ENCODE measurements at places on chromosomes 6 and 20.

DNA sequence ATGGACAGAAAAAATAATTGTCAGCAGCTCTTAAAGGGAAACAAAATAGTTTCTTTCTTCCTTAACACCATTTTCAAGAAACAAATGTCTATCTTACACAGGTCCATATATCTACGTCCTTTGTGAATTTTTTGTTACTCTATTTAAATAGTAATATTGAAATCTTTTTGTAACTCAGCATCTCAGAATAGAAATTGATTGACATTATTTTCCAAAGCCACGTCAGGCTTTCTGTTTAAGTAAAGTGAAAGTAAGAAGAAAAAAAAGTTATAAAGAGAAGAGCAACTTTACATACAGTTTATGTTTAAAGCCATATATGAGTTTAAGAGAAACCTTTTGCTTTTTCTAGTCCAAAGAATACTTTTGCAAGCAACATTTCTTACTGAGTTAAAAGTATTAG lies 402.9 kb upstream of the SOX4 start:
- peaks cover 3% of the 10 kb centered on the region for H3K4me1 ChIP-seq
- no peaks in the 10 kb centered on the region for H3K36me3 ChIP-seq
- H3K4me3 ChIP-seq = no peak overlapping the region
- H3K27me3 ChIP-seq = no peaks in the 10 kb centered on the region

- H3K36me3 ChIP-seq = no peaks in the 10 kb centered on the region
- H3K4me1 ChIP-seq = no peaks in the 10 kb centered on the region
- no peak within 1 kb of the TSS for H3K4me3 ChIP-seq
- no peak within 1 kb of the TSS for H3K27ac ChIP-seq
Observed at GRCh38 chr20:1557605-1558004, at the start of gene SIRPD. Gene SIRPD, minus strand, starts transcription at chr20:1557705. Its CDS starts 52 bp downstream, at chr20:1557653.

- H3K27me3 ChIP-seq = no peaks in the 10 kb centered on the region
- H3K27ac ChIP-seq = no peak overlapping the region
Observed at GRCh38 chr6:140960566-140960965, 1172.2 kb upstream of the GJE1 start.

DNA sequence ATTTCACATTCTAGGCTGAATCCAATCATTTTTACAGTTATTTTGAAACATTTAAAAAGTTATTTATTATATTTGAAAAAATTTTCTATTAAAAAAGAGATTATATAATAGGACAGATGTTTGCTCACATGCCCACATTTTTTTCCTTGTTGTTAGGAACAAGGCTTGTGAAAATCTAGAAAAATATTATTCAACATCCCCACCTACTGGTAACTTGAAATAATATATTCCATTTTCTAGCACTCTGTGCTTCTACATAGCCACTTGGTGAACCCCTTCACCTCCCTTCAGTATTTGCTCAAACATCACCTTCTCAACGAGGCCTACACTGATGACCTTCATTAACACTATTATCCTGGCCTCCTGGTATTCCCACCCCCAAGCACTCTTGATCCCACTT lies 18.3 kb upstream of the GPRC6A start:
- H3K27me3 ChIP-seq = no peaks in the 10 kb centered on the region
- no peaks in the 10 kb centered on the region for H3K4me1 ChIP-seq
- DNase-seq = no peak
- H3K36me3 ChIP-seq = no peaks in the 10 kb centered on the region
- no peak overlapping the region for H3K4me3 ChIP-seq

DNA sequence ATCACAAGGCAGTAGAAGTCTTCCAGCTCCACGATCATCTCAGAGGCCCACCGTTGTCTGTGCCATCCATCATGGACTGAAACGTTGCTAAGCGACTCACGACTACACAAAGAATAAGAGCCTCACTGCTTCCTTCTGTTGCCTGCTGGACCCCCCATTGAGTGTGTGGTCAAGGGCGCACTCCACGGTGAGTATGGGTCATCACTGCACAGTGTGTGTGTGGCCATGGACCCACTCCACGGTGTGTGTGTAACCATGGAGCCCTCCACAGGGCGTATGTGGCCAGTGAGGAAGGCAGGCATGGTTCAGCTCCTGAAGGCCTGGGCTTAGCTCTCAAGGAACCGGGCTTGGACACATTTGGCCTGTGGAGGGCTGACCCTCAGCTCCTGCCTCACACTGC lies 123.4 kb upstream of the AFDN start:
- 0 out of 2 replicates have a peak, but pooled peaks cover 5% of the 10 kb centered on the region for H3K4me1 ChIP-seq
- DNase-seq = no peak
- no peaks in the 10 kb centered on the region for H3K27me3 ChIP-seq
- H3K27ac ChIP-seq = no peak overlapping the region

DNA sequence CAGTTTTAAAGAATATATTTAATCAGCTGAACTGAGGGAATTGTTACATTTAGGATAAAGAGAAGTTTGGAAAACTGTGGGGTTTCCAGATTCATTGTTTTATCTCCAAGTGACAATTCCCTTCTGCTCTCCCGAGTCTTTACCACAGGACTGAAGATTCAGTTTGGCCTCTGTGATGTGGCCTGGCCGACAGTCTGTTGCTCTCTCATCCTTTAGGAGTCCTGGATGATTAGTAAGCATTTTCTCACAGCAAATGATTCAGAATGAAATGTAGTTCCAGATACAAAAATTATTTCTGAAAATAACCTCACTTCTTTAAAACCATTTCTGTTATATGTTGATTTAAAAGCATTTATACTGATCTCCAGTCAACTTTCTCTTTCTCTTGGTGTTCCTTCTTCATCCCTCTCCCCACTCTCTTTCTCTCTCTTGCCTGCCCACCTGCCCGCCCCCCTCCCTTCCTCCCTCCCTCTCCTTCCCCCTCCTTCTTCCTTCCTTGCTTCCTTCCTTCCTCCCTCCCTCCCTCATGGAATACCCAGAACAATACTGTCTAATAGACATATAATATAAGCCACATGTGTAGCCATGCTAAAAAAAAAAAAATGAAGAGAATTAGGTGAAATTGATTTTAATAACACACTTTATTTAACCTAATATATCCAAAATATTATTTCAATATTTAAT lies 254.9 kb downstream of the PRL start:
- no peak overlapping the region for H3K27ac ChIP-seq
- H3K4me1 ChIP-seq = no peaks in the 10 kb centered on the region
- H3K36me3 ChIP-seq = no peaks in the 10 kb centered on the region
- no peak for DNase-seq
- no peak overlapping the region for H3K4me3 ChIP-seq

DNA sequence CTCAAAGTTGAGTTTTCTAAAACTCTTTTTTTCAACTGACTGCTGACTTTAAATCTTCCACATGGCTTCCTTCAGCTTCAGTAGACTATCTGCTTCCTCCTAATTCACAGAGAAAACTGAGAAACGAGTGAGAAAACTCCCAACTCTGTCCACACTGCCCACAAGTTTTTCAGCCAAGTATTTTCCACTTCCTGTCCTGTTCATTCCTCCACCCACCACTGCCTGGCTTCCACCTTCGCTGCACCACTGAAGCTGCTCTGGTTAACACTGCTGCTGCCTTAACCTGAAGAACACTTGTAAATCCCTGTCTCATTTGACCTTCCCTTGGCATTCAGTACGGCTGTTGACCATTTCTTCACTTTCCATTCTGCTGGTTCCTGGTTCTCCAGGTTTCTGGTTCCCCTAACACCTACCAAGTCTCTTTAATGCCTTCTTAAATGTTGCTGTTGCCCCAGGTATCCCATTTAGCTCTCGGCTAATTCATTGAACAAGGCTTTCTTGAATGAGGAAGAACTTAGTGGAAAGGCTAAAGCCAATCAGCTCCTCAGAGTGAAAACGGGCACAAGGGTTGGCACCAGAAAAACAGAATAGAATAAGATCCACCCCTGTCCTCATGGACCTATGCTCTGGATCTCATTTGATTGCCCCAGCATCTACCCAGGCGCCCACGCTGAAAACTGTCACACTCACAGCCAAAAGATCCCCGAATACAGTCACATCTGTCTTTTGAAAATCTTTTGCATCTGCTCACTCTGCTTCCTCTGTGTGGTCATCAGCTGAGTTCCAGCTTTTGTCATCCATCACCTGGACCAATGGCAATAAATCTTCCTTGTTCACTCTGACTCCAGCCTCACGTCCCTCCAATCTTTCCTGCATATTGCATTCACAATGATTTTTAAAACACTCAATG lies 104.4 kb upstream of the TAB2 start:
- no peak overlapping the region for H3K27ac ChIP-seq
- no peaks in the 10 kb centered on the region for H3K27me3 ChIP-seq
- DNase-seq = no peak
- no peaks in the 10 kb centered on the region for H3K36me3 ChIP-seq

GRCh38 chr6:6314596-6314995 lies 5.9 kb downstream of the F13A1 start:
- peaks cover 1% of the 10 kb centered on the region for H3K4me1 ChIP-seq
- H3K27me3 ChIP-seq = peaks cover 1% of the 10 kb centered on the region
- no peak overlapping the region for H3K27ac ChIP-seq
- H3K36me3 ChIP-seq = no peaks in the 10 kb centered on the region
- DNase-seq = no peak
- H3K4me3 ChIP-seq = no peak overlapping the region
